Esophagus squamous epithelium (tissue), 5 donors: ENCODE measurements at places on chromosomes 3 and 15.

DNA sequence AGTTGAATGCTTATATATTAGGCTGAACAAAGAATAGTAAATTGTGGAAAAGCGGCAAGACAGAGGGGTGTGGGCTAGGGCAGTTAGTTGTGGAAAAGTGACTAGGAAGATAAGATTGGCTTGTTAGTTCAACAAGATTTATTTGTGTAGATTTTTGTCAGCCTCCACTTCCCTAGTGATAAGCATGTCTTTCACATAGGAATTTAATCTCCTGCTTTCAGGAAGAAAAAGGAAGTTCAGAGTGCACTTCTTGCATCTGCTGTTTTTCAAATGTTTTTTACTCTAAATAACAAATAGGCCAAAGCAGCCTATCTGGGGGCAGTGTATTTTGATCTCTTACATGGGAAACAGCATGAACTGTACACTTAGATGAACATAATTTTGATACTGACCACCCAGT lies 919.9 kb downstream of the NAALADL2 start:
- no peak for DNase-seq

GRCh38 chr3:156551261-156551660 lies 3.7 kb downstream of the SSR3 start:
- DNase-seq: no peak

DNA sequence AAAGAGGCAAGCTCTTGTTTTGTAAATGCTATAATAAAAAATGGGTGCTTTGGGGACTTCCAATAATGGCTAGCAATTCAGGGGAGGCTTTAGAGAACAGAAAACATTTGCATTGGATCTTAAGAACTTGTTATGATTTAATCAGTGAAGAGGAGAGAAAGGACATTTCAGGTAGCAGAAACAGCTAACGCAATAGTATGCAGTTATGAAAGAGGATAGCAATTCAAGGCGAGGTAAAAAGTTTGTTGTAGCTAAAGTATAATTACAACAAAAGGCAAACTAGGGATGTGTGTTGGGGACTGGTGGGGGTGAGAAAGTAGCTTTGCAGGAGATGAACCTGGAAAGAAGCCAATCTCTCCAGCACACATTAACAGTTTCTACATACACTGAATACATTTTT lies 558.7 kb upstream of the SEMA6D start:
- DNase-seq: no peak

DNA sequence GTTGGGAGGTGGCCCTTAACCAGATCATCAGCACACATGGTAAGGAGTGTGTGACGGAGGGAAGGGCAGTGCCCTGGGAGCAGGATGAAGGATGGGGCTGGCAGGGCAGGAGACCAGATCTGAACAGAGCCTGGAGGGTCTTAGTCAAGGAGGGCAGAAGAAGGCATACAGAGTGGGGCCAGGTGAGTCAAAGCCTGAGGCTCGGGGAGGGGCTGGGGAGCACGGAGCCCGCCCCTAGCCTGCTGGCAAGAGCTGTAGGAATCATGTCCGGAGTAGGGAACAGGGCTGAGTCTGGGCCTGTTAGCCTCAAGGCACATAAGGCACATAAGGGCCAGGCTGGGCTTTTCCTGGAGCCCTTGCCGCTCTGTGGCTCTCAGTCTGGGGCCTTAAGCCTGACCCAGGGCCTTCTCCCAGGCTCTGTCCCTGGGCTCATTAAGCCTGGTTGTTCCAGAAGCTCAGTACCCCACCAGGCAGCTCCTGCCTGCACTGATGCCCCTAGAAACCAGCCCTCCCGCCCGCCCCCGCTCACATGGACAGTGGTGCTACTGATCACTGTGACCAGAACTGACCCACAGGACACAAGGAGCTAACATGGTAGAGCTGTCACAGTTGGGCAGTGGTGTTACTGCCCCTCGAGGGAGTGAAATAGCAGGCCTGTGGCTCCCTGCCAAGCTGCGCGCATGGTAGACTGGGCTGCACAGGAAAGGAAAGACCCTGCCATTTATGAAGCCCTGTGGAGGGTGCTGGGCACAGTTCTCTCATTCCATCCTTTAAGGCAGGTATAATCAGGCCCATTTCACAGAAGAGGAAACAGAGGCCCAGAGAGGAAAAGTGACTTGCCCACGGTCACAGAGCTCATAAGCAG lies 14.6 kb downstream of the ISG20 start:
- DNase-seq: no peak

GRCh38 chr15:68499620-68500312 lies 67.8 kb upstream of the ITGA11 start:
- DNase-seq: no peak

DNA sequence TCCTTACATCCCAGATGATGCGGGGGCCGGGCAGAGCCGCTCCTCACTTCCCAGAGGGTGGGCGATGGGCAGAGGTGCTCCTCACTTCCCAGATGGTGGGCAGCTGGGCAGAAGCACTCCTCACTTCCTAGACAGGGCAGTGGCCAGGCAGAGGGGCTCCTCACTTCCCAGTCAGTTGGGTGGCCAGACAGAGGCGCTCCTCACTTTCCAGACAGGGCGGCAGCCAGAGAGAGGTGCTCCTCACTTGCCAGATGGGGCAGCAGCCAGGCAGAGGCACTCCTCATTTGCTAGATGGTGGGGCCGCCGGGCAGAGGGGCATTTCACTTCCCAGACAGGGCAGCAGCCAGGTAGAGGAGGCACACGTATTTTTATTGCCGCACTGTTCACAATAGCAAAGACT lies 622.0 kb upstream of the KCNMB2 start:
- no peak for DNase-seq

DNA sequence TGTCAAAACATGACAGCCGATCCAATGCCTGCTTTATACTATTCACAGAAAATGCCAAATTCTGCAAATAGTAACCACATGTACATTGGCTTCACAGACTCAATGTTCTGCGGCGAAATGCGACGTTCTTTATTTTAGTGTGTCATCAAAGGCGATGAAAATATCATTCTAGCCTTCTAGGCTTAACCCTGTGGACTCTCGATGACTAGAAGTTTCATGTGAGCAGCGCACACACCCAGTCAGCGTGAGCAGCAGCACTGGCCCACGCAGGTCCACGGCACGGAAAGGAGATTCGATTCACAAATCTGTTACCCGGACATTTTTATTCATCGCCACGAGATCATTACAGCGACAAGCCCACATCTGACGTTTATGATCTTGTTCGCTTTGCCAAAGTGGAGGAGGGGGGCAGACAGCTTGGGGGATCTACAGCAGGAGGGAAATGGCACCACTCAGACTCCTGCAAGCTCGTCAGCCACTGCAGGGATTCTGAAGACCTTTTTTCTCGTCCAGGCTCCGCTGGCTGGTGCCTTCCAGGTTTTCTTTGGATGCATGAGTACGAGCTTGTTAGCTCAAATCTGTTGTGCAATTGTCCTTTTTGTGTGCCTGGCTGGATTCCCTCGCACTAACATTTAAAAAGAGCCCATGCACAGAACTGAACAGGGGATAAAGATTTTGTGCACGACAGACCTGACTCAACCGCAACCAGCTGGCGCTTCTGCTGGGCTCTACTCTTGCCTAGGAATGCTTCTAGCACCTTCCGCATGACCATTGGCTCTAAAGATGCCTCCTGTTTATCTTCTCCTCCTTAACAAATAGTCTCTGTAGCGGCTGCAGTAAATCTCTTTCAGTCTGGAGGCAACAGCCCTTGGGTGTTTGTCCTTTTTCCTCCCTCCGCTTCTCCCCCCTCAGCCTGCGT lies 938.4 kb downstream of the MCTP2 start:
- DNase-seq: no peak

- no peak for DNase-seq
Measured at GRCh38 chr15:88142121-88142520, 114.4 kb downstream of the NTRK3 start.

- no peak for DNase-seq
Measured at GRCh38 chr3:61858054-61858453, 296.7 kb downstream of the PTPRG start.
